ENCODE measurements at places on chromosomes 1 and 21.

DNA sequence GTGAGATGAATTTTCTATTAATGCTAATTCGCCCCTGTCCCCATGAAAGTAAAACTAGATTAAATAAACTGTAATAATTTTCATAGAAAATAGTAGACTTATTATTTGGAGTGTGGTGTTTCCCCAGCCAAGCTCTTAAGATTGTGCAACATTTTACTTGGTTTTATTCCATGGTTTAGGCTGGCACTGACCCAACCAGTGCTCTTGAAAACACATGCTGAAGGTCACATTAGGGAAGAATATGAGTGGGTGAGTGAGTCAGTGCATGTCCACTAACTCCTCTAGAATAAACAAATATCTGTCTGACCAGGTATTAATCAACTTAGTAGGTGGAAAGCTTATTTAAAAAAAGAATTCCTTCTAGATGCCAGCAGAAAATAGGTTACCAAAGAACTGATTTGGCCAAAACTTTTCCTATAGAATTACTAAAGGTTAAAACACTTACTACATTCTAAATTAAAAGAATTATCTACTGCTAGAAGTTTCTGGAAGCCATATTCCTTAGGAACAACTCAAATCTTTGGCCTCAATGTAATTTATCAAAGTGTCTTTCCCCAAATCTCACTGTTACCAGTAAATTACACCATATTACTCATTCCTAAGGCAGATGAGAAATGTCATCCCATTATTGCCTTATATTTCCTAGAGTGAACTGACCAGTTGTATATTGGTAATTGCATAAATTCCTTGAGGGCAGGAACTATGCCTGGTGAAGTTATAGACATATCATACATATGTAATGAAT, 89.7 kb upstream of the RGS1 start:
- no peak for DNase-seq

DNA sequence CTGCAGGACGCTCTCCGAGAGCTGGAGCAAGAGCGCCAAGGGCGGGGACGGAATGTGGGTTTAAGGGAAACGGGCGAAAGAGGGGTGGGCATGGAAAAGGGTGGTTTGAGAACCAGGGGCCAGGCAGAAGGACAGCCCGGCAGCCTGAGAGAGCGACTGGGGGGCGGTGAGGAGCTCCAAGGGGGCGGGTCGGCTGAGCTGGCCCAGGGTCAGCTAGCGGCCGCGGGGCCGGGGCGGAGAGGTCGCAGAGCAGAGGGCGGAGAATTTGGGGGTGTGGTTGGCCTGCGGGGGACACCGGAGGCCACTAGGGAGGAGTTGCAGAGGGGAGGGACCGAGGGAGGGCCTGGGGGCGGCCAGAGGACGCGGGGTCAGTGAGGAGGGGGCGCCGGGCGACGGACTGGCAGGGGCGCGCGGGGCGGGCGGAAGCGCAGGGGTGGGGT, 54.7 kb downstream of the NDUFS5 start:
- no peak for DNase-seq

DNA sequence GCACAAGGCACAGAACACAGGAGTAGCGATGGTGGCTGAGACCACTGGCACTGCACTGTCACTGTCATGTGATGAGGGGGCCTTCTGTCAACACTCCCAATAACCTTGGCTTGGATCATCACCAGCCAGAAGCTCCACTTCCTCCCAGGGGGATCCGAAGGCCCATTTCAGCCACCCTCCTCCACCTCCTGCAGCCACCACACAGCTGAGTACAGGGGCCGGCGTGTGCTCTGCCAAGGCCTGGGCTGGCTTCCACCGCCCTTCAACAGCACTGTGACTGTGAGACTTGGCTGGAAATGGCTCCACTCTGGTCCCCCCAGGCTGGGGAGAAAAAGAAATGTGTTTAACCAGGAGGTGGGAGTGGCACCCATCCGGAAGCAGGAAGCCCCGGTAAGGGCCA, 9.9 kb upstream of the NADK start:
- no peak for DNase-seq

DNA sequence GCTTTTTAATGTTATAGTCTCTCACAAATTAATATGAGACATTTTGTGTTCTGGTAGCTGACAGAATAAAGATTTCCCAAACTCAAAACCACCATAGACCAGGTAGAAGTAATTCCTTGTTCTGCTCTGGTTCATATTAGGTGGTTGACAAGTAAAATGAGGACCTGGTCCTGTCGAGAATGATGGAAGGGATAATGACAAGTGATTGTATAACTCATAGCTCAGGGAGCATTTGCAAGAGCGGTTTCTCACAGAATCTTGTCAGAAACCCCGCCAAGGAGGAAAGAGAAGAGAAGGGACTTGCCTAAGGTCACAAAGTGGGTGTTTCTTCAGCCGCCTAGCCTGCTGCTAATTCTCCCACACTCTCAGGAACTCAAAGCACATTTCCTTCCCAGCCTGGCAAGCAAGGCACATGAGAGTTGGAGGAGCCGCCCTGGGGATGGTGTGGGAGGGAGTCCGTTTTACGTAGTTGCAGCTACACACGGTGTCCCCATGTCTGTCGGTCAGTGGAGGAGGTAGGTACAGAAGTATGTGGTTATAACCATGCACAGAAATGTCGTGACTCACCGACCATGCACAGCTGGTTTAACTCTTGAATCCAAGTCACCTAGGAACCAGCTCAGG, 46.5 kb downstream of the SAMD13 start:
- DNase-seq, result no peak

DNA sequence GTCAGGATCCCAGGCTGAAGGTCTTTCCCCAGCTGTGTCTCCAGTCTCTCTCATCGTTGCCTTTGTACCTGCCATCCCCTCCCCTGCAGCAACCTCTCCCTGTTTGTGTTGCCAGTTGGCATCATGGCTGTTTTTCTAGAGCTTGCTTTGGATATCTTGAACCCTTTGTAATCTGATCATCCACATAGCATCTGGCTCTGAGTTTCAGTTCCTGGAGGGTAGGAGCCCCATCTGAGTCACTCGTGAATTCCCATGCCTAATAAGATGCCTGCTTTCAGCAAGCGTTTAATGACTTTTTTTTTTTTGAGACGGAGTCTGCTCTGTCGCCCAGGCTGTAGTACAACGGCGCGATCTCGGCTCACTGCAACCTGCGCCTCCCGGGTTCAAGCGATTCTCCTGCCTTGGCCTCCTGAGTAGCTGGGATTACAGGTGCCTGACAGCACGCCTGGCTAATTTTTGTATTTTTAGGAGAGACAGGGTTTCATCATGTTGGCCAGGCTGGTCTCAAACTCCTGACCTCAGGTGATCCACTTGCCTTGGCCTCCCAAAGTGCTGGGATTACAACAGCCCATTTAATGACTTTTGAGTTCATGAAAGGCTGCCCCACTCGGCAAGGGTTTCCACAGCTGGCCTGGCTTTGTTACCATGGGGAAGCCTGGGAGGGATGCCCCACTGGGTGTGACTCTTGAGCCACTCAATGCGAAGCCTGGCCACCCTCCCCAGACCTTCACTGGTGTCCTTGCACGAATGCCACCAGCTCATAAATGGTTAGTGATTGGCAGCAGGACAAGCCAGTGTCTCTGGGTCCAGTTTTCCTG, 11.9 kb downstream of the ALPL start:
- no peak for DNase-seq

GRCh38 chr1:97202481-97203380, 481.1 kb downstream of the PTBP2 start:
- DNase-seq, result no peak

- no peak for DNase-seq
Measured at GRCh38 chr1:17542645-17543044, 3.1 kb downstream of the ARHGEF10L start.

DNA sequence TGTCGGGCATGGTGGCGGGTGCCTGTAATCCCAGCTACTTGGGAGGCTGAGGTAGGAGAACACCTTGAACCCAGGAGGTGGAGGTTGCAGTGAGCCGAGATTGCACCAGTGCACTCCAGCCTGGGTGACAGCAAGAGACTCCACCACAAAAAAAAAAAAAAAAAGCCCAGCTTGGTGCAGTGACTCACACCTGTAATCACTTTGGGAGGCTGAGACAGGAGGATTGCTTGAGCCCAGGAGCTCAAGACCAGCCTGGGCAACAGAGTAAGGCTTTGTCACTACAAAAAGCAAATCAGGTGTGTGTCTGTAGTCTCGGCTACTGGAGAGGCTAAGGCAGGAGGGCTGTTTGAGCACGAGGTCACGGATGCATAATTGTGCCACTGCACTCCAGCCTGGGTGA, 5.0 kb upstream of the H6PD start:
- DNase-seq, result no peak

GRCh38 chr1:27684176-27684575, 12.2 kb upstream of the IFI6 start:
- DNase-seq, result no peak

GRCh38 chr1:59378621-59379370, 81.9 kb downstream of the FGGY start:
- no peak for DNase-seq

- no peak for DNase-seq
Measured at GRCh38 chr1:51301152-51301843, 29.1 kb downstream of the TTC39A start.

DNA sequence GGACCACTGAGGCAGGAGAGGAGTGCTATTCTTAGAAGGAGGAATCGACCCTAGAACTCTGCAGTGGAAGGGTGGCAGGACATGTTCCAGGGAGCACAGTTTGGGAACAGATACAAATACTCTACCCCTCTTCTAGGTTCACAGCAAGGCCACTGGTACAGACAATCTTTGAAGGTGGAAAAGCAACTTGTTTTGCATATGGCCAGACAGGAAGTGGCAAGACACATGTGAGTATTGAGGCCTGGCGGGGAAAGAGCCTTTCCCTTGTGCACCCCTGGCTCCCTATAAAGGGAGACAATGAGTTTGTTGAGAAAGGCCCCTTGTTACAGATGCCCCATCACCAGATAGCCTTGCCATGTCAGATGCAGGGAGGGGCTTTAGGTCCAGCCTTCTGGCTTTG, 17.8 kb downstream of the KIF2C start:
- DNase-seq, result no peak

DNA sequence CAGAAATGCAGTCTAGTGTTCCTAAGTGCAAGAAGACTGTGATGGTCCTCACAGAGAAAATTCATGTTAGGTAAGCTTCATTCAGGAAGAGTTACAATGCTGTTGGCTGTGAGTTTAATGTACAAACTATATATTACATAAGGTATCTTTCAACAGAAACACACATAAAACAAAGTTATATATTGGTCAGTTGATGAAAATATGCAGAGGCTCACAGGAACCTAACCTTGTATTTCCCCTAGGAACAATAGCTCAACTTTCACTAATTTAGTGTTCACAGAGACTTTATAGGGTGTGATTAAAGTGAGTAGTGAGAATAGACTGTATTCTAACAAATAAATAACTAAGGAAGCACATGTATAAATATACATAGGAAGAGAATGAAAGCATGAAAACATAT, 676.9 kb upstream of the ADGRL4 start:
- no peak for DNase-seq

- DNase-seq, result no peak
Measured at GRCh38 chr1:176480750-176481149, 17.8 kb downstream of the PAPPA2 start.

- no peak for DNase-seq
Measured at GRCh38 chr1:163412221-163412620, 90.5 kb downstream of the NUF2 start.

GRCh38 chr1:204971517-204972336, 71.3 kb upstream of the CNTN2 start:
- DNase-seq, result no peak

DNA sequence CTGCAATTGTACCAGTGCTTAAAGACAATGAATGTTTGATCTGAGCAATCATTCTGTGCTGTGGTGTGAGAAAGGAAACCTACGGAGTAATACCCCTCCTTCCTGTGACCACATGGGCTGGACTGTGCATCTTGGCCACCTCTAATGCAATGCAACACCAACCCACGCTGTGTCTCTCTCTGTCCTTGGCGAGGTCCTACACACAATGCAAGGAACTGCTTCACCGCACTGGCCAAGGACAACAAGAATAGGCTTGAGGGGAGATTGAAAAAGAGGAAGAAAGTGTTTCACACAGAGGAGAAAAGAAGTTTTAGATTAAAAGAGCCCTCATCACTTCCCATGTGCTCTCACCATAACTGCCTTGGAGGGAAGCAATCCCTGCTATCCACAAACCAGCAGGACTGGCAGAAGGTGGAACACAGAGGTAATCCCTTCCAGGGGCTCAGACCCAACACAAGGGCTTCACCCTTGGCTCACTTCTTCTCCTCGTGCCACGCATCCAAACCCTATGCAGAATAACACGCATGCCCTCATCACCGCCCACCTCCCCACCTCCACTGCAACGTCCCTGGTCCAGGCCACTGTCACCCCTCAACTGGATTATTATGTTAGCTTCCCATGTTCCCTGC, 112.5 kb upstream of the ERG start:
- no peak for DNase-seq

- no peak for DNase-seq
Measured at GRCh38 chr1:248858096-248858890, 592 bp downstream of the ZNF692 start.

- DNase-seq, result no peak
Measured at GRCh38 chr1:83052865-83053264, 946.1 kb downstream of the TTLL7 start.

DNA sequence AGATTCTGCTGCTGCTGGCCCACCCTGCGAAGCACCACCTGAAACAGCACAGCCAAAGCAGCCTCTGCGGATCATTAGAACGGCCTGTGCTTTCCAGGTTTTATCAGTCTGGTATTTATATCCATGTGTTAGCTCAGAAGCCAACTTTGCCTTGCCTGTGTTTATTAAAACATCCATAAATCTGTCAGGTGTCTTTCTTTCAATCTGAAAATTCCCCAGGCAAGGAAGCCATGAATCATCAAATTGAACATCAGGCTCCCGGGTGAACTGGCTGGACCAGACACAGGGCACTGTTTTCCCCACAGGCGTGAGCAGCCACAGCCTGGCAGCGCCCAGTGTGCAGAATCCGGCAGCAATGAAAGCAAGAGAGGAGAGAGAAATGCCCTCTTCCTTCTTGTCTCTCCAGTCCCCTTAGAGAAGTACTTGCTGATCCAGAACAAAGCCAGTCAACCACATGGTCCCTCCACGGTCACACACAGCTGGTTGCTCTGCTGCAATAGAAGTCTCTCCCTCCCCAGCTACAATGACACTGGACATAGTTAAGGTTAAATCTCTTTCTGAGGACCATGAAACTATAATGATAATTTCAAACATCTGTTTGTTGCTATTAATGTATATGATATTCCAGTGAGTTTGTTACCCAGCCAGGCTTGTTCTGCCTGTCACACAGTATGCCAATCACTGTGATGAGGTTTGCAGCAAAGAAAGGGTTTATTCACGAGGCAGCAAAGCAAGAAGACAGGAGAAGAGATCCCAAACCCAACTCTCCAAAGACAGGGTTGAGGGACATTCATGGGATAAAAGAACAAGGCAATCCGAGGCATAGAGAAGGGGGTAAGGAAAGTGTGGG, 212.1 kb upstream of the FMN2 start:
- no peak for DNase-seq

GRCh38 chr1:85315789-85316188, 39.4 kb upstream of the BCL10 start:
- no peak for DNase-seq

- DNase-seq, result no peak
Measured at GRCh38 chr21:42539342-42539741, 25.7 kb downstream of the SLC37A1 start.

All from GM12864 (cell line).